ENCODE measurements at places on chromosomes 1 and 21. TPM values are rescaled to one million over a fixed set of nuclear protein-coding genes. Genes with fewer than 3 reads are reported as not detected.

DNA sequence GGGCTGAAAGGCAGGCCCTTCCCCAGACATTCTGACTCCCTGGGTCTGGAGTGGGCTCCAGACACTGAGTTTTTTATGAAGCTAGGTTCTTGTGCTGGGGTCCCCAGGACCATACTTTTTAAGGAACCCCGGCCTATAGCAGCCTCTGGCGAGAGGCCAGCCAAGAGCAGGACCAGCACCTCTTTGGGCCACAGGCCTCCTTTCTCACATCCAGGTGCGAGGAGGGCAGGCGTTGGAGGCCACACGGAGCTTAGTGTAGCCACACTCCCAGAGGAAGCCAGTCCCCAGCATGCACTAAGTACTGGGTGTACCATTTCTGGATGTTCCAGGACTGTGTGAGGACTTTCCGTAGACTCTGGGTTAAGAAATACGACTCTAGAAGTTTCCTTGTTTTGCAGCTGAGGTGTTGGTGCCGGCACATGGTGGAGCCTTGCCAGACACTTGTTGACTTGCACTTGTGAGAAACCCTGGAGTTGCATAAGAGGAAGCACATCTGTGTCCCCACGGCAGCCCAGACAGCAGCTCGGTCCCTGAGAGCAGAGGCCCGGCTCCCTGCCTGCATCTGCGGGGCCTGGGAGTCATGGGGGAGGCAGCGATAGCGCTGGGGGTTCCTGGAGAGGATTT, 122.2 kb upstream of the VAMP3 start:
- DNase-seq, result no peak

GRCh38 chr1:116148967-116149366, 37.8 kb downstream of the MAB21L3 start:
- DNase-seq, result no peak

DNA sequence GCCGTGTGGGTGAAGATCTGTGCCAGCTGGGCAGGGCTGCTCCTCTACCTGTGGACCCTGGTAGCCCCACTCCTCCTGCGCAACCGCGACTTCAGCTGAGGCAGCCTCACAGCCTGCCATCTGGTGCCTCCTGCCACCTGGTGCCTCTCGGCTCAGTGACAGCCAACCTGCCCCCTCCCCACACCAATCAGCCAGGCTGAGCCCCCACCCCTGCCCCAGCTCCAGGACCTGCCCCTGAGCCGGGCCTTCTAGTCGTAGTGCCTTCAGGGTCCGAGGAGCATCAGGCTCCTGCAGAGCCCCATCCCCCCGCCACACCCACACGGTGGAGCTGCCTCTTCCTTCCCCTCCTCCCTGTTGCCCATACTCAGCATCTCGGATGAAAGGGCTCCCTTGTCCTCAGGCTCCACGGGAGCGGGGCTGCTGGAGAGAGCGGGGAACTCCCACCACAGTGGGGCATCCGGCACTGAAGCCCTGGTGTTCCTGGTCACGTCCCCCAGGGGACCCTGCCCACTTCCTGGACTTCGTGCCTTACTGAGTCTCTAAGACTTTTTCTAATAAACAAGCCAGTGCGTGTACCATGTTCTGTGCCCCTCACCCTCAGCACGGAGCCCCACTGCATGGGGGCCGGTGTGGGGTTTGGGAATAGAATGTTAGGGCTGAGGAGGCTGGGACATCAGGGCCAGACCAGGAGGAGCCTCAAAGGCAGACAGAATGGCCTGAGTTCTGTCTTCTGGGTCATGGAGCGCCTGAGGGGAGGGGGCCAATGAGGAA, 21.3 kb downstream of the SERINC2 start:
- no peak for DNase-seq

DNA sequence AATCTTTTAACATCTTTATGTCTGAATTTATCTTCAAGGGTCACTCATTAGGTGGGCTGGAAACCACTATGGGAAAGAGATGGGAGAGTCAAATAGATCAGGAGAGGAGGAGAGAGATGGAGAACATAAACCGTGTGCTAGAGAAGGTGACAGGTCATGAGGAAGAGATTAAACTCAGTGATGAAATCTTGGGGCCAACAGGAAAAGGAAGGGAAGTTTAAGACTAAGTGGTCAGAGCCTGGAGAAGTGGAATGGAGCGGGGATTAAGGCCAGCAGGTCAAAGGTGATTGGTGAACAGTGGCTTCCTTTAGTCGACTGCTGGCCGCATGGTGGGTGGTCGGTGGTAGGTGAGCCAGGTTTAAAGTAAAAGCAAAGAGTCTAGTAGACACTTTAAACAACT, 169.3 kb upstream of the IVNS1ABP start:
- DNase-seq, result no peak

DNA sequence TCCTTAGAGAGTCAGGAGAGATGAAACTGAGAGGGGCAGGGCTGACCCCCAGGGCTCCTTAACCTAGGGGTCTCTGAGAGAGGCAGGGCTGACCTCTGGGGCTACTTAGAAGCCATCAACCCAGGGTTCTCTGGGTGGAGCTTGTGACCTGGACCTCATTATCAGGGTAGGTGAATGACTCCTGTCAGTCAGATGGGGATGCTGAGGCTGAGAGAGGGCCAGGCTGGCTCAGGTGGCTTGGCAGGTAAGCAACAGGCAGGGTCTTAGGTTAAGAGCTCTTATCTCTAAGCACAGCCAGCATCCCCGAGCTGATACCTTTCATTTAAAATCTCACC, 160.9 kb downstream of the PTPRU start:
- DNase-seq, result no peak

DNA sequence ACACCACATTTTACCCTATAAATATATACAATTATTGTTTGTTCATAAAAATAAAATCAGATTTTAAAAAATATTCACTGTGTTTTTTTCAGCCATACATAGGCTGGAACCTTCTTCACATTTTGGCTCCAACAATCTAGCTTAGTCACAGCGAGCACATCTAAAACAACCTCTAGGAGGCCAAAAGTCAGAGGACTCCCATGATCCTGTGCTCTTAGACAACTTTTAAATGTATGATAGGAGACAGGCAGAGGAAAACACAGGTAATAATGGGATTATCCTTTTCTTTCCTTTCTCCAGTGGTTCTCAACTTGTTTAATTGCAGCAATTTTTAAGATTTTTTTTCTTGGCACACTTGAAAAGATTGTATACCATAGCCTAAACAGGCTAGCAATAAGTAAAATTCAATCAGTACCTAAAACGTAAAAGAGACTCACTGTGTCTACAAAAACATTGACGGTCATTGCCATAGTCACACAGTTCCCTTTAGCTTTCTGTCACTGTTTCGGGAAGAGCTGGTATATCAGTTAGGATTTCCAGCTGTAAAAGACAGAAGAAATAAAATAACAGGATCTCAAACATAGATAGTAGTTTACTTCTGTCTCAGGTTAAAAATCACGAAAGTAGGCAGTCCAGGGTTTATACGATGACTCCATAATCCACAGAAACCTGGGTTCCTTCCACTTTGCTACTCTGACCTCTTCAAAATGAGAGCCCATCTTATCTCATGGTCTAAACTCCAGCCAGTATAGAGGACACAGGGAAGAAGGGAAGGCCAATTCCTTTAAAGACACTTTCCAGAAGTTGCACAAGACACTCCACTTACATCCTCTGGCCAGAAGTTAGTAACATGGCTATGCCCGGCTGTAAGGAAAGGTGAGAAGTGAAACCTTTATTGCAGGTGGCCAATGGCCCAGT, 39.2 kb upstream of the CR1L start:
- no peak for DNase-seq

GRCh38 chr1:62774971-62775595, 8.8 kb upstream of the ATG4C start:
- DNase-seq, result no peak

GRCh38 chr1:100073531-100073930, 59.2 kb downstream of the SASS6 start:
- DNase-seq, result no peak

Gene STXBP3
- total RNA-seq, result 52.9 TPM

Gene CRNN
- not detected for total RNA-seq

Gene PRR9
- total RNA-seq, result not detected
